Activated B cell treated with CpG ODN at 0.5 μM for 24 hours (primary cell): ENCODE measurements at places on chromosomes 3 and 15. TPM values are rescaled to one million over a fixed set of nuclear protein-coding genes. Genes with fewer than 3 reads are reported as not detected.

The ADCY5 gene
- not detected in 2 replicates for total RNA-seq

The UBXN7 gene
- 60.8 and 66.5 TPM in 2 replicates for total RNA-seq

The ACAD9 gene
- total RNA-seq: 52.5 and 57.3 TPM in 2 replicates

The MORC1 gene
- not detected in 2 replicates for total RNA-seq

The GOLGA6L7 gene
- not detected in 2 replicates for total RNA-seq
